ENCODE measurements at places on chromosomes 1 and 21.

DNA sequence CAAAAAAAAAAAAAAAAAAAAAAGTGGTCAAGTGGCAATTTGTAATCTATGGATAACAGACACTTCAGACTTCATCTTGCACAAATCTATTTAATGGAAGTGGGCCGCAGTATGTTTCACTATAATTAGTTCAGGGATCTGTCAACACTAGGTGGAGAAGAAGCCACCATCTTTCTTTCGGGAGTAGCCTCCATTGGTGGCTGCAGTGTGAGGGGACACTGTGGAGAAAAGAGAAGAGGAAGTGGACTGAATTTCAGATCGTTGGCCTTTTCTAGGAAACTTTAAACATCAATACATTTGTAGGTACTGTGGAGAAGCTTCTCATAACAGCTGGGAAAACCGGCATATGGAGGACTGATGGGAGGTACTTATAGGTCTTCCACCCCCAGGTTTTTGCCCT, 8.0 kb upstream of the ELAPOR1 start:
- no peak for DNase-seq

DNA sequence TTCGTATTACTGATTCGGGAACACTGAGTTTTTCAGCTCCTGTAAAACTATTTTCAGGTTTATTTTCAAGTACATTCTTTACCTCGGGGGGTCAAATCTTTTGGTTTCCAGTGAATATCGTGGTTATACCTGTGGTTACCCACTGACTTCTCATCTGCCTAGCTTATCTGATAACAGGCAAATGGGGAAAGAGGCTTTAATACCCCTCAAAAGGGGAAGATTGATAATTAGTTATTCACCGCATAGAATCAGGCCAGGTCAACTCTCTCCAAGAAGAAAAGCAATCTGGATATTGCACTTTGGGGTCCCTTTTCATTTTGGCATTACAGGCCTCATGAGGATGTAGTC, 23.0 kb downstream of the RUNX1 start:
- no peak for DNase-seq

- no peak for DNase-seq
Measured at GRCh38 chr1:63575340-63575826, 17.8 kb upstream of the PGM1 start.

DNA sequence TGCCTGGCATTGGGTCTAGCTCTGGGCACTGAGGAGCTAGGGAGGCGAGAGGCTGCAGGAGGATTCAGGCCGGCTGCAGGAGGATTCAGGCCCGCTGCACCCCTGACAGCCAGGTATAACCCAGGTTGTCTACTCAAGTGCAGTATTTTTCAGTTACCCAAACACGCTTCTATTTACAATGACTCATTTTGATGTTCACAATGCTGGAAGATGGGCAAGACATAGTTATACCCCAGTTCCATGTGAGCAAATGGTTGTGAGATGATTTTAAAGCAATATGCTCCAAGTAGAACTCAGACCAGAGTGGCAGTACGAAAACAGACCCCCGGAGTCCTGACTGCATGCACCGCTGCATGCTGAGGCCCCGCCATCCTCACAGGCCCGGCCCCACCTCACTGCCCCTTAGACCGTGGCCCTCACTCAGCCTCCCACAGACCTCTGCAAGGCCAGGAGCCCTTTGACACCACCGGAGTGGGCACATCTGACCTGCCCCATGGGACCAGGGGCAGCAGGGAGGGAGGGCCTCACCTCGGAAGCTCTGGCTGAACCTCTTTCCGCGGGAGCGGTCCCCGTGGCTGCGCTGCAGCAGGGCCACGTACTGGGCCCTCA, 553 bp downstream of the LEFTY1 start:
- no peak for DNase-seq

- no peak for DNase-seq
Measured at GRCh38 chr1:39890273-39890672, 7.0 kb upstream of the TRIT1 start.

- DNase-seq = peak; percentile 52
Measured at GRCh38 chr1:172727956-172728603, 69.2 kb downstream of the FASLG start.

DNA sequence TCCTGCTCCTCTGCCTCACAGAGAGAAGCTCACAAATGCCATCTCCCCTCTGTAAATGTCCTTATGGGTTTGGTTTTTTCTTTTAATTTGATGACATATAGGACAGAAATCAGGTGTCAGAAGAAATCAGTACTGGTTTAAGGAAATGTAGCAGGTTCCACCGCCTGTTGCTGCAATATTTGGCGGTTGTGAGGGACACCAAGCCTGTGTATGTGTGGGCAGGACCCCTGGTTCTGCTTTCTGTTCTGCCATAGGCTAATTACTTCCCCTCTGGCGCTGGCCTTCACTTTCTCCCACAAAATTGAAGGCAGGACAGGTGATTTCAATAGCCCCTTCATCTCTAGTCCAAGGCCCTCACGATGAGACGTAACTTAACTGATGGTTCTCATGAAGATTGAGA, 69.2 kb downstream of the PRDM2 start:
- DNase-seq = no peak

GRCh38 chr1:15953791-15954241, 22.1 kb downstream of the ZBTB17 start:
- DNase-seq = no peak

GRCh38 chr1:8447616-8448150, 129.8 kb downstream of the SLC45A1 start:
- DNase-seq = no peak

DNA sequence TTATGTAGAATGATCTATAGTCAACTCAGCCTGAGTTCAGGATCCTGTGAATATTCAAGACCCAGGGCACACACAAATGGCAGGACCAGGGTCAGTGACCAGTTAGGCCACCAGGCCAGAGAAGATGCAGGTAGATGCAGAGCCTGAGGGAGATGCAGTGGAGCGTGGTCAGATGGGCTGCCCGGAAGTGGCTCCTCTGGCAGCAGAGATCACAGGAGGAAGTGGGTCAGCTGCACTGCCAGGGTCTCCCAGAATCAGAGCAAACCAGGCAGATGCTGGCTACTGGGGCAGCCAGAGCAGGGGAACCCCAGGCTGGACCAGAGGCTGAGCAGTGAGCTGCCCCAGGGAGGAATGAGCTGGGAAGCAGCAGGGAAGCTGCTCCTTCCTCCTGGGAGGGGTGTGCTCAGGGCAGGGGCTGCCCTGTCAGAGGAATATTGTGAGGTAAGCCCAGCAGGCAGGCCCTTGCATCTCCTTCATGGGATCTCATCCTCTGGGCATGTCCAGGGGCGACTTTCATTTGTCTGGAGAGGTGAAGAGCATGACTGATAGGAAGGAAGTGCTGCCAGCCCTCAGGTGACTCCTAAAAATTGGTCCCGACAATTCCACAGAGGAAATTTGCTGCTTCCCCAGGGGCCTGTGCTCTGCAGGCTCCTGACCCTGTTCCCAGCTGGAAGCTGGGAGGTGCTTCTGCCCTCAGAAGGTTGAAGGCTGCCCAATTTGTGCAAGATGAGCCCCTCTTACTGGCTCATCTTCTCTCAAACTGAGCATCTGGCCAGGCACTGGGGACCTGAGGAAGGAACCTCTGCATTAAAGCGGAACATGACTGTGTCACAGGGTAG, 49.3 kb downstream of the STUM start:
- DNase-seq = no peak

DNA sequence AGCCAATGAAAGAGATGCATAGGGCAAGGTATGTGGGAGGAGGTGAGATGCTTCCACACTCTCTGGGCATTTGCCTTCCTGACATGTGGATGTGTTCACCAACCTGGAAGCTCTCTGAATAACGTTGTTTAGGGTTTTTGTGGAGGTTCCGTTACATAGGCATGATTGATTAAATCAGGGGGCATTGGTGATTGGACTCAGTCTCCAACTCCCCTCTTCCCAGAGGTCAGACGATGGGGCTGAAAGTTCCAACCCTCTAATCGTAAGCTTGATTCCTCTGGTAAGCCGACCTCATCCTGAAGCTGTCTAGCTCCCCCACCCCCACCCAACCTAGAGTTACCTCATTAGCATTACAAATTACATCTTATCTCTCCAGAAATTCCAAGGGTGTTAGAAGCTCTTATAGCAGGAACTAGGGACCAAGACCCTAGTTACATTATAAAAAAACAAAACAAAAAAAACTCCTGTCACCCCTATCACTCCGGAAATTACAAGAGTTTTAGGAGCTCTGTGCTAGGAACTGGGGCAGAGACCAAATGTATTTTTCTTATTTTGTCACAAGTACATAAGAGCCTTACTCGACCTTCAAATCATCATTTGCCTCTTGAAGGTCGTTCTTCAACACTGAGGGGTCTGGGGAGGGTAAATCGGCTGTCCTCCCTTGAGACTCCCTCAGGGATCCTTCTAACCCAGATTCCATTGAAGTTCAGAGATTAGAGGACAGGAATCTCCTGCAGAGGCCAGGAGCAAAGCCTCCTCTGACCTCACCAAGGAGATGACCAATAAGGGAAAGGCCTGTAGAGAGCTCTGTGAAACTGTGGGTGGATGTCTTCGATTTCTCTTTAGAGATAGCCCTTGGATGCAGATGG, 58.2 kb downstream of the DNTTIP2 start:
- DNase-seq = no peak

GRCh38 chr1:171257607-171258076, 9.3 kb downstream of the FMO1 start:
- no peak for DNase-seq

DNA sequence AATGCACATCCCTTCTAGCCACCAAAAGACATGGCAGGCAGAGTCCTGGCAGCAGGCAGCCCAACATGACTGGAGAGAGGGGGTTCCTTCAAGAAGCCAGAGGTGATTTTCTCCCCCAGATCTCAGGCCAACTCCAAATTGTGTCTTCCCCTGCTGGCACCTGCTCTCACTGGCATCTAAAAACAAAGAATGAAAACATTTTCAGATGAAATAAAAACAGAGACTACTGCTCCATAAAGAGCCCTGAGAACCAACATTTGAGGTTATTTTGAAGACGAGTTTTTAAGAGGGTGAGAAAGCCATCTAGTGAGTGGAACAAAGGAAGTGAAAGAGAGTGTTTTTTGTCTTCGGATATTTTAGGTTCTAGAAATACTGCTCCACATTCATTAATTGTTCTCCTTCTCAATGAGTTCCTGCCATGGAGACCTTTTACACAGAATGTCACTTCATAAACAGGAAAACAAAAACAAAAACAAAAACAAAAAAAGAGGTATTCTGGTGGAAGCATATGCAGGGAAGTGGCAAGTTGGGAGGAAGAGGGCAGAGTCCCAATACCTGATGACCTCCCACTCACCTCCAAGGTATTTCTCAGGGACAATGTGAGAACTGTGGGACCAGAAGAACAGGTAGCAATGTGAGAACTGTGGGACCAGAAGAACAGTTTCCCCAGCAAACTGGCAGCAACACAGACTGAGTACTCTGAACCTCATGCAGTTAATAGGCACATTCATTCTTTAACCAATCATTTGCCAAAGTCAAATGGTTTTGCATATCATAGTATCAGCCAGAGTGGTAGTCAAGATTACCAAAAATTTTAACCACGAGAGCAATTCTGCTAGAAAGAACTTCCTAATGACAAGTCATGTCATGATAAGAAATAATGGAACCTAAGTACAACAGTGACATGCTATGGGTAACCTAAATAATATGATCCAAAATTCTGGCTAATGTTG, 50.0 kb downstream of the KIAA0319L start:
- DNase-seq = no peak

- DNase-seq = no peak
Measured at GRCh38 chr1:11675325-11675724, 5.6 kb downstream of the MAD2L2 start.

DNA sequence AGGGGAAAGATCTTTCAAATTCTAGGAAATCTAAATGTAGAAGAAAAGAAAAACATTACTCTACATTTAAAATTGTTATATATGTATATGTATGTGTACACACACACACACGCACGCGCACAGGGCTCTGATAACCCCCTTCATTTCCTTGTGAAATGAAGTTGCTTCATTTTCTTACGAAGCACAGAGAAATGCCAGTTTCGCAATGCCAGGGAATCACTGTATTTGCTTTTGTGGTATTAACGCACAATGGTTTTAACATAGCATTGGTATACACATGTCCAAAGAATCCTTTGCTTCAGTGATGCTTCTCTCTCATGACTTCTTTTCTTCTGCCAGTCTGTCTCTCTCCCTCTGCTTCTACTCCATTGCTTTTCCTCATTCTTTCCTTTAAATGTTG, 8.4 kb upstream of the DDAH1 start:
- no peak for DNase-seq

GRCh38 chr21:40923407-40923806, 76.4 kb upstream of the DSCAM start:
- no peak for DNase-seq

- no peak for DNase-seq
Measured at GRCh38 chr1:222547944-222548671, at the start of gene HHIPL2. TSS of gene HHIPL2 (minus strand) at chr1:222548104. CDS start at chr1:222548044, 60 bp downstream.

GRCh38 chr1:212696721-212697331, 2.8 kb downstream of the BATF3 start:
- no peak for DNase-seq

DNA sequence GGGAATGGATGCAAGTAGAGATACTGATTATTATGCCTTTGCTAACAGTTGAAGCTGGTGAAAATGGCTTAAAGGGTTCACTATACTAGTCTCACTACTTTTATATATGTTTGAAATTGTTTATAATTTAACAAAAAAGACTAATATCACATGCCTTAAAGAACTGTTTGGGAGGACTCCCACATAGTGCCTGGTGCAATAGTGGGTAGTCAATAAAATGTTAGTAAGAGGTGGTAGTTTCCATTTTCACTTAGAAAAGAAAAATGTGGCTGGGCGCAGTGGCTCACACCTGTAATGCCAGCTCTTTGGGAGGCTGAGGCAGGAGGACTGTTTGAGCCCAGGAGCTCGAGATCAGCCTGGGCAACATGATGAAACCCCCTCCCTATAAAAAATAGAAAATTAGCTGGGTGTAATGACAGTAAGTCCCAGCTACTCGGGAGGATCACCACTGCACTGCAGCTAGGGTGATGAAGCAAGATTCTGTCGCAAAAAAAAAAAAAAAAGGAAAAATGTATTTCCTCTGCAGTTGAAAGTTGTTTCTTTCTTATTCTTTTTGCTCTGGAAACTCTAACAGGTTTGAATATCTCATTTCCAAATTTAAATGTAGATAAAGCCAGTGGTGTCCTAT, 24.5 kb downstream of the C21orf91 start:
- DNase-seq = no peak

DNA sequence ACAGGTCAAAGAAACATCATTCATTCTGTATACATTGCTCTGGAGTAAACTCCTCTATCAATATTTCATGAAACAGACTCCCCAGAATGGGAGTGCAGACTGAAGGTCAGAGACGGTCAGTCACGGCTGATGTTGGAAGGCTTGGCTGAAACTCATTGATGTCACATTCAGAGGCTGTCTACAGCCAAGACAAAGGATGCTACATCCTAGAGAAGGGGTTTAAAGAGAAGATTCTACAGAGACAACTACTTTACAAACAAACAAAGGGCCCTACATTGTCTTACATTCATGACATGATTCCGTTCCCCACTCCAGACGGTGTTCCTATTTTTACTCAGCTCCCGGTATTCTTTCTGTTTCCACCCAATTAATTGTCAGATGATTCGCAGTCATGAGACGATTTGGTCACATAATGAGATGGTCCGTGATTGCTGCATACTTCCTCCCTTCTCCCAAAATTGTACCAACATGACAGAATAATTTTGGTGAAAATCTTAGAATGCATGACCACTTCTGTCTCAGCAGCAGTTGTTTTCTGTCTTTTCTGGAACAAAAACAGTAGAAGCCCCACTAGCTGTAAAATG, 73.8 kb upstream of the VAV3 start:
- DNase-seq = no peak
